ENCODE measurements at places on chromosomes 6 and 20. TPM values are rescaled to one million over a fixed set of nuclear protein-coding genes. Genes with fewer than 3 reads are reported as not detected.

DCDC2 gene
- 3.2 TPM for total RNA-seq

MAD2L1BP gene
- total RNA-seq = 28.0 TPM

PHACTR1 gene
- total RNA-seq = 10.0 TPM

MAP7 gene
- total RNA-seq = 3.3 TPM

ABHD16A gene
- 38.3 TPM for total RNA-seq

ZNF334 gene
- total RNA-seq = 8.5 TPM

SLC26A8 gene
- not detected for total RNA-seq

FAM83B gene
- total RNA-seq = 1.9 TPM

INSM1 gene
- not detected for total RNA-seq

ULBP1 gene
- 8.8 TPM for total RNA-seq

ZNF341 gene
- total RNA-seq = 2.0 TPM

KIAA0408 gene
- 19.6 TPM for total RNA-seq

AVP gene
- not detected for total RNA-seq

CDH22 gene
- not detected for total RNA-seq

NRSN1 gene
- total RNA-seq = not detected

TSPO2 gene
- not detected for total RNA-seq

SLPI gene
- total RNA-seq = not detected

ELMO2 gene
- total RNA-seq = 53.4 TPM

KCNG1 gene
- 45.9 TPM for total RNA-seq

BPI gene
- total RNA-seq = not detected

DEFB132 gene
- total RNA-seq = not detected

GTSF1L gene
- total RNA-seq = not detected

HLA-DOB gene
- 0.79 TPM for total RNA-seq

EEF1A2 gene
- 37.6 TPM for total RNA-seq

LPA gene
- not detected for total RNA-seq

IRF4 gene
- total RNA-seq = not detected

ZNF335 gene
- total RNA-seq = 18.2 TPM

TMC2 gene
- not detected for total RNA-seq

SIGLEC1 gene
- total RNA-seq = not detected

TCF15 gene
- total RNA-seq = not detected

WFDC10B gene
- not detected for total RNA-seq

CDH4 gene
- total RNA-seq = 3.2 TPM
